ENCODE measurements at places on chromosomes 5 and 9.

DNA sequence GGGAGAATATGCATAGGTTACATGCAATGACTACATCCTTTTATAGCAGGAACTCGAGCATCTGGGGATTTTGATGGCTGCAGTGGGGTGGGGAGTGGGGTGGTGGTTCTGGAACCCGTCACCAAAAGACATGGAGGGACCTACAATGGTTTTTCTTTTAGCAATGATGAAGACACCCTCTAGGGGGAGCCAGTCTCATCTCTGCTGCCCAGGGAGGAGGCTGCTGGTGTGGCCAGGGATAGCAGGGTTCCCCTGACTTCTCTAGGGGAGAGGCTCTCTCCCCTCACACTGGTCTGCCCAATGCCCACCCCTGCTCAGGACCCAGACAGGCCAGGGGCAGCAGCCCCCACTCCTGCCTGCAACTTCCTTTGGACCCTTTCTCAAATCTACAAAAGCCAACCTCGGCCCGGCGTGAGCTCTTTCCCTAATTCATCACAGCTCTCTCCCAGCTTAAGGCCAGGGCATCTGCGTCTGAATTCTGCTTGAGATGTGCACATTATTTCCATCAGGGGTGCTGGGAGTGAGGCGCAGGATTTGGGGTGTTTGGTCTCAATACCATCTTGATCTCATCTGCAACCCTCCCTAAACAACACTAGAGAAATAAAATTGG, 73.6 kb upstream of the RETREG1 start:
- DNase-seq, result no peak

DNA sequence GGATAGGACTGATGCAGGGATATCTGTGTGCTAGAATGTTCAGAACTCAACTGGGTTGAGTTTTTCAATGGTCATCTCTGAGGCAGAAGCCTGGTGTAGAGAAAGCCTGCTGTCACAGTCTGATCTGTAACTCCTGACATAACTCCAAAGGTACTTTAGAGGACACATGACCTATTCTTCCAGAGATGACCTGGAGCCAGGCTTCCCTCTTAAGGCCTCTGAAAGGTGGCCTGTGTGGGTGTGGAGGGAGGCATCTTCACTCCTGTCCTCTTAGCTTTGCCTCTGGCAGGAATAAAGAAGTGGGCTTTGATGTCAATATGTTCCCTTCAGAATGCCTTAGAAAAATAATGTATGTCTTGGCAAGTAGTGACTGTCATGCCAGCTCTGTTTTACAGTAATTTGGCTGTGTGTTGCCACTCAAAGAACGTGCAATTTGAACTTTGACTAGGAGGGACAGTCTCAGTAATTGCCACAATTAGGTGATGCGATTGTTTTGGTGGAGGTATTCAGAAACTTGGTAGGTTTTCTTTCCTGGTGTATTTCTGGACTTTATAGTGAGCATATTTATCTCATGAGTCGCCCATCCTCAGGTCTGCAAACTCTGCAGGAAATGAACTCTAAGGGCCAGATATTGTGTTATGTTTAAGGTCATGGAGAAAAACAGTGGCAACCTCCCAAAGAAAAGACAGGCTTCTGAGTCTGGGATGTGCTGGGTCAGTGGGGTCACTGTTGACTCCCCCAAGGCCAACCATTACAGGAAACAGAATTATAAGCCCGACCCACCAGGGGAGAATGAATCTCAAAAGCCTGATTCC, 3.2 kb upstream of the C5orf63 start:
- DNase-seq, result no peak

- no peak for DNase-seq
These were observed 293.1 kb downstream of the ZSWIM6 start for GRCh38 chr5:61625137-61625561.

DNA sequence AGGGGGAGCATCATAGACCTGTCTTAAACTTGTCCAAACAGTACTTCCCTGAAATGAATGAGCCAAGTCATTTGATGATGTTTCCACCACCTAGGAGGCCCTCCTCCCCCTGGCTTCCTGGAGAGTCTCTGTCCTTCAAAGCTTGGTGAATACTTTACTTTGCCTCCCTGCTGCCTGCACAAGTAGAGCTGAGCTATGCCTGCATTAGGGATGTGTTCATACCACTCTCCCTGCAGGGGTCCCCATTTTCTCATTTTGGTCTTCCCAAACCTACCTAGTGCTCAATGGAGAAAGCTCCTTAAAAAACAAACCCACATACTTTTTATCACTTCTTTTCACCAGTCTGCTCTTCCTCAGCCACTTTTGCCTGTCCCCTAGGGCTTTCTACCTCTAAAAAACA, 7.7 kb downstream of the CCNI2 start:
- DNase-seq, result no peak

GRCh38 chr9:4170231-4170630, 129.6 kb downstream of the GLIS3 start:
- no peak for DNase-seq

DNA sequence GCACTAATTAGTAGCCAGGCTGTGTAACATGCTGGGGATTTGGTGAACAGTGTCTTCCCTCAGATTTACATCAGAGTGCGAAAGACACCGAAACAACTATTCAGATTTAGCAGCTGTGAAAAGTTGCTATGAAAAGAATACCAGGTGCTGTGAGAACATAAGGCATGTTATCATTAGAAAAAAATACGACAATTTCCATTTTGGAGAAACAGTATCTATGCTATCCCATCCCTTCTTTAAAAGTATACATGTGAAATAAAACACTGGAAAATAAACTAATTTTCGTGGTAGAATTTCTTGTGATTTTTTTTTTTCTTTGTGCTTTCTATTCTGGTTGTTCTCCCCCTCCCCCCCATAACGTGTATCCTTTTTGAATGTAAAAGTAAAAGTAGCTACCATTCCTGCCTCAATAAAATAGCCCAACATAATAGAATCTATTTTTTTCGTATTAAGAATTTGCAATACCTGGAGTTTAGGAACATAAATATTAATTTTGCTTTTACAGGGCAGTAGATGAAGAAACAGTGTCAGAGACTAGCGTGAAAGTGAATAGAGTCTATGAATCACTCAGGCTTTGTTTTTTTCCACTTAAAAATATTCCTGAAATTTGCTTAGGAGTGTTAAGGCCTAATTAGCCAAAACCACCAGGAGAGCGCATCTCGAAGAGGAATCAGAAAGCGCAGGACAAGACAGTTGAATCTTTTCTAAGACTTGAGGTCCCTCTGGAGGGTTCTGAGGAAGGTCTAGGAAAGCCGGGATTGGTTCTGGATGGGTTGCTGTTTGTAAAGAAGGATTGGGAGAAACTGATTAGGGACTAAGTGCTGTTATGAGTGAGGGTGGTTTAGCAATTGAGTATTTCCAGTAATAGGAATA, 813 bp upstream of the SLU7 start:
- no peak for DNase-seq

DNA sequence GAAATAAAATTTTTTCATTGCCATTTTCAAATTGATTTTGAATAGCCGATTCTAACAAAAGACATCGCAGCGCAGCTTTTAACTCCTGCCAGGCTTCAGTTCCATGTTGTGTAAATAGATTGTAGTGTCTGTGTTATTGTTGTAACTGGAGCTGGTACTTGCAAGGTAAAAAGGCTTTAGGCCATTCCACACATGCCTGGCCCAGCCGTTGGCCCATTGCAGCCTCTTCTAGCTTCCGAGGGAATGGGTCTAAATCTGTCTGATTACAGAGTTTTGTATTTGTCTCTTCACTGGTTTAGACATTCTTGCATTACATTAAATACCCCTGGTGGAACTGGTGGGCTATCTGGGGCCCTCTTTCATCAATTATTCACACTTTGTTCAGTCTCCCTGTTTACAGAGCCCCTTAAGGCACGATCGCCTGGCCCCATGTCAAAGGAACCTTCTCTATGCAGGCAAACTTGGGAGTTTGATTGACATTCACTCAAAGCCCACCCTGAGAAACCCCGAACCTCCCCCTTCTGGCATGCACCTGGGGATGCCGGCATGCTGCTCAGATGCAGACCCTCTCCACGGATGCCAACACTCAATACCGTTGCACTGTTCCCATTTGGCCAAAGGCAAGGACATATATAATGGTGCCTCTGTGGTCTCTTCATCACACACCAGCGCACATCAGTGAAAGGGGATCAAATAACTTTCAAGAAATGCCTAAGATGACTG, 281.7 kb upstream of the IRX2 start:
- DNase-seq, result no peak

- no peak for DNase-seq
These were observed 21.9 kb downstream of the CD14 start for GRCh38 chr5:140611020-140611521.

GRCh38 chr5:73298772-73299630, 126.0 kb downstream of the TMEM174 start:
- DNase-seq, result no peak

GRCh38 chr9:115643948-115644727, 509.5 kb upstream of the PAPPA start:
- no peak for DNase-seq

DNA sequence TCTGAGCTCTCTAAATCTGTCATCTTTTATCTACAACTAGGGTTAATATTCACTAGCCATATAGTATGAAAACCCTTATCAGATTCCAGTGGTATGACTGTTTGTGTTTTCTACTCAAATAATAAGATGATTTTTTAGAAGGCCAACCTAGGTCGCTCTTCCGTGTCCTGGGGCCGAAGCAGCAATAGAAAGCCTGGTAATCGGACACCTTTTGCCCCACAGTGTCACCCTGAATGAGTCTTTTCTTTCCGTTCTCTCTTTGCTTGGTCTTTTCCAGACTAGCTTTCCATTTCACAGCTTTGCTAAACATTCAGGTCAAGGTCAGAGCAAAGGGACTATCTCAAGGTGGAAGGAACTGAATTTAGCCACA, 243.3 kb upstream of the ANKRD55 start:
- DNase-seq, result no peak

GRCh38 chr5:180018347-180019060, 53.1 kb downstream of the RNF130 start:
- DNase-seq, result no peak

DNA sequence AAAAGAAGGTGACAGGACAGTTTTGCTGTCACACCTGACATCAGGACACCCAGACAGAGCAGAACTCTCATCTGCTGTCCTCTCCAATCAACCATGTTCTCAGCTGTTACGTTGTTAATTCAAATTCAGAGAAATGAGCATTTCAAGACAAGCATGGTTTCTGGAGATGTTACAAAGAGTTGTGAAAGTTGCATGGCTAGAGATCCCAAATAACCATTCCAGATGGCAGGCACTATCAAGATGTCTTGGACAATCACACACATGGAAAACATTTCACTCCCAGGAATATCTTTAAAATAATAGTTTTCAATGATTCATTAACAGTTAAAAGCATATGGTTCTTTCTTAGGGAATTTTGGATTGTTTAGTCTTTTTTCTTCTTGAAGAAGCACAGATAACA, 533.1 kb downstream of the AGTPBP1 start:
- DNase-seq, result no peak

- DNase-seq, result no peak
These were observed 21.2 kb downstream of the MEGF9 start for GRCh38 chr9:120692901-120693699.

GRCh38 chr9:87849144-87849758, 33.4 kb upstream of the SPATA31E1 start:
- DNase-seq, result no peak

- DNase-seq, result no peak
These were observed 999.8 kb downstream of the NR2F1-AS1 start for GRCh38 chr5:92581249-92581648.

GRCh38 chr9:7315746-7316145, 483.8 kb downstream of the DMAC1 start:
- DNase-seq, result no peak

- DNase-seq, result no peak
These were observed 71.2 kb downstream of the ZNF354C start for GRCh38 chr5:179131321-179131835.

- no peak for DNase-seq
These were observed 18.5 kb upstream of the SLC12A7 start for GRCh38 chr5:1130218-1130946.

DNA sequence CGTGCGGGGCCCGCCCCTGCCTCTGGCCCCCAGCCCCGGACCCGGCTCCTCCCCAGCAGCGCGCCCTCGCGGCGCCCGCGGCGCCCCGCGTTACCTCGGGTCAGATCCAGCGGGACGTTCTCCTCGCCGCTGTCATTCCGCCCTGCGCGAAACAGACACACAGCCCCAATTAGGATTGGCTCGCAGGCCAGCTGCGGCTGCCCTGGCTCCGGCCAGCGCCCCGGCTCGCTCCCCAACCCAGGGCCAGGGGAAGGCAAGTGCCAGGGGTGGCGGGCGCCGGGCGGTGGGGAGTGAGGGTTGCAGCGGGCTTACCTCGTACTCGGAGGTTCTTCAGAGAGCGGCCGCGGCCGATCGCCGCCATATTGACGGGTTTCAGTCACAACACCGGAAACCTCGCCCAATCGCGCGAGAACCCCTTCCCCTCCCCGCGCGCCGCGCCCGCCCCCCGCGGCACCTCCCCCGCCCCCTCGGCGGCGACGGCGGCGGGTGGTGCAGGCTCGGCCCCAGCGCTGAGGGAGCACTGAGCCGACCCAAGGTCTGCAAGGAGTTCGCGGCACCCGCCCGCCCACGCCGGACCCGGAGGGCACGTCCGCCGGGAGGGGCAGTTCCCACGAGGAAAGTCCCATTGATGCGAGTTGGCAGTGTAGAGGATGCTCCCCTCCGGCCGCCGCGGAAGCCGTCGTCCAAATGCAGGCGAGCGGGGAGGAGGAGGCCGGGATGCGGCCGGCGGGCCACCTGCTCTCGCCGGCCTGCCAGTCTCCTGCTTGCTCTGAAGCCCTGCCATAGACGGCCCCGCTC, at the start of gene RICTOR:
TSS of gene RICTOR (minus strand) at position 383 of the 798 bp plus-strand sequence. CDS start at position 361, 22 bp downstream.
- peak; percentile 87 for DNase-seq

DNA sequence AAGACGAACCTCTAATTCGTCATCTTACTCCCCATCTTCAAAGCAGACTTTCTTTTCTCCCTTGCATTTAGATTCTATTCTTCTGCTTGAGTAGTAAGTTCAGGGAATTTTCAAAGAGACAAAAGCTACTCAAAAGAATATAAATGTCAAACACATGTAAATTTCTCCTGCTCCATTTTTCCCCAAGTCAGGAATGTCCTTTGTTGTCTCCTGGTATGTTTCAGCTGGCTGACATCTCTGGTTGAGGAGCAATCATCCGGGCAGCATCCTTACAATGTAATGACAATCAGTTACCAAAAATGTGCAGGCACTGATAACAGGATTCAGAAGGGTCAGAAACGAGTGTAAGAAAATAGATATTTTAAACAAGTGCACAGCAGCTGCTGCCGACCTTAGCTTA, 47.6 kb upstream of the PPP1R2B start:
- no peak for DNase-seq

- DNase-seq, result no peak
These were observed 105.2 kb upstream of the PRR16 start for GRCh38 chr5:120358949-120359348.

Data from central memory CD4-positive, alpha-beta T cell (primary cell).